ENCODE measurements at places on chromosomes 6 and 20.

- no peak for DNase-seq
Observed at GRCh38 chr6:135191508-135192255, 10.6 kb downstream of the MYB start.

DNA sequence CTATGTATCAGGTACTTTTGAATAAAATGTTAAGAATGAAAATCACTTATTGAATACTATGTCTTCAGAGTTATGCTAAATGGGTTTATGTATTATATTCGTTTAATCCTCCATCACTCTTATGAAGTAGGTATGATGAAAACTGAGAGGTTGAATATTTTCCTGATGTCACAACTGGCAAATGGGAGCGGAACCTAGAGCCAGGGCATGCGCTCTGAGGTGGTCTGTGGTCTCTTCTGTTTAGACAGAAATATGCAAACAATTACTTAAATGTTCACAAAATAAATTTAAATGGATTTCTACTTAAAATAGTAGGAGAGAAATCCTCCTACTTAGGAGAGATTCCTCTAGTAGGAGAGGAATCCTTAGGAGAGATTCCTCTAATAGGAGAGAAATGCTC is 21.3 kb upstream of the UTRN start:
- no peak for DNase-seq

DNA sequence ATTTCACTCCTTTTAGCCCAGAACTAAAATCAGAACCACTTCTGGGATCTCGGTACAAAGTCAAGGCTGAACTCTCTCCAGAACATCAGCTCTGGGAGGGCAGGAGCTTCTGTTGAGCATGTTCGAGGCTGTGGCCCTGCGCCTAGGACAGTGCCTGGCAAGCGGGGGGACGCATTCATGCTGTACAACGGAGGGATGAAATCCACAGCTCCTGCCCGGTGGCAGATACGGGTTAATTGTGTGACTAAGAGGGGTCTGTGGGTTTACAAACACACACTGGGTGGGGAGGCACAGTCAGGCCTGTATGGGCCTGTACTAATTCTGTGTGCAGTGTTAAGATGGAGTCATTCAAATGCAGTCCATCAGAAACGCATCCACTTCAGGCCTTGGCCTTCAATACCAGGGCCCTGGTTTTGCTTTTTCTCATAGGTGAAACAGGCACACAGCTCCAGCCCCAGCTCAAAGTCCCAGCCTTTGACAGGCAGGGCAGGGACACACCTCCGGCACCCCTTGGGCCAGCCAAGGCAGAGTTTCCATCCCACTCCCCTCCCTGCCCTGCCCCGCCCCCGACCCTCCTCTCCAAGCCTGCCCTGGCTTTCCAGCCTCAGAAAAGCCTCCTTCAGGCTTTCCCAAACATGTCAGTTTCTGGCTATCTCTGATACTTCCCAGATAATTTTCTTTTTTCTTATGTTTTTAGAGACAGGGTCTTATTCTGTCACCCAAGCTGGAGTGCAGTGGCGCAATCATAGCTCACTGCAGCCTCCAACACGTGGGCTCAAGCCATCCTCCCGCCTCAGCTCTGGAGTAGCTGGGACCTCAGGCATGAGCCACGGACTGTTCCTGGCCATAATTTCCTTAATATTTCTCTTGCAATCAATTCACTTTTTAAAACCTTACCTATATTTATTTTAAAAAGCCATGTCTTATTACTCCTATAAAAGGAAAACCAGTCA is 109.8 kb downstream of the SULF2 start:
- no peak for DNase-seq

GRCh38 chr6:7144872-7145584 is 37.3 kb downstream of the RREB1 start:
- peak; percentile 42 for DNase-seq

DNA sequence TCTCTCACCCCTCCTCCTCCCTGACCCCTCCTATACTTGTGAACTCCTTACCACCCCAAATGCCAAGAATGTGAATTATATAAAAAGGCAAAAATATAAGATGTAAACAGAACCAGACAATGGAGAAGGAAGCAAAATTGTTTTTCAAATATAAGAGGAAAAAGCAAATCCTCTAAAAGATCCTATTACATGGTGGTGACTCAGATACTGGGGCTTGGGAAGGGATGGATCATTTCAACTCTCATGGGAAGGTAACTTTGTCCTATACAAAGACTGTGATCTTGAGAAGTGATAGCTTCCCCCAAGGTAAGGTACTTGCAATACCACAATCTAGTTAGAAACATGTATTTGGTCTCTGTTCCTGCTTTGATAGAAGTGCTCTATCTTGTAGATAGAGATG is 24.6 kb upstream of the TNFRSF21 start:
- DNase-seq, result no peak

DNA sequence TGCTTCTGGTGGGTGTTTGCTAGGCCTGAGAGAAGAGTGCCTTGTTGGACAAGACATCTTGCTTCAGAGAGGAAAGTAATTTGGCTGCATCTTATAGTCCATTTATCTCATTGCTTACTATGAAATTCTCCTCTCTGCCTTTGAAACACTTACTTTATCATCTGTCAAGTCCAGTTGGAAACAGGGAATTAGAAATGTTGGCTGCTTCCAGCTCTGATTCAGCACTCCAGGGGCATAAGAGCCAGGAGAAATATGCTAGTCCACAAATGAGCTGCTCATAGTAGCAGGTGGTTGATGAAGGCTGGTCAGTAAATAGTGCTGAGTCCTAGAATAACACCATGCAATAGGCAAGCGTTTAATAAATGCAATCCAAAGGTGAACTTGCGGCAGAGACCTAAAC is 227.1 kb downstream of the SLC35F1 start:
- DNase-seq, result peak; percentile 11

- DNase-seq, result no peak
Observed at GRCh38 chr6:31305703-31306219, 33.9 kb upstream of the HLA-C start.

DNA sequence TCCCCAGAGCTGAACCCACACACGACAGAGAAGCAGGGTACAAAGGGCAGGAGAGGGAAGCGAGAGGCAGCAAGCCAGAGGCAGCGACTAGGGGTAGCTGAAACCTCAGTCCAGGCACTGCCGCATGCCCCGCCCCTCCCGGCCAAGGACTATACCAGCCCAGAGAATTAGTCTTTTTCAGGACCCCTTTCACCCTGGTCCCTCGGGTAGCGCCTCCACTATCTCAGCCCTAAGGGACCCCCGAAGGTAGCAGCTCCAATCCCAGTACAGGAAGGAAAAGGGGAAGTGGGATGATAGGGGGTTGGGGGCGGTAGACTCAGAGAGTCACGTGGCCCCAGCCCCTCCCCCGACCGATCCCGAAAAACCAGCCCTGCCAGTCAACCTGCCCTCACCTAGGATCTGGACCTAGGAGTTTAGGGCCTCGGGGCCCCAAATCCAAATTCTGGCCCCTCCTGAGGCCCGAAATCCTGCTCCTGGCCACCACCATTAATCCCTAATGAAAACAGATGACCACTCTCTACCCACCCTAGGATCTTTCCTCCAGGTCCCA is 1.3 kb downstream of the RGL2 start:
- DNase-seq, result no peak

Measured in NCI-H1417 (cell line).